ENCODE measurements at places on chromosomes 7 and 10. TPM values are rescaled to one million over a fixed set of nuclear protein-coding genes. Genes with fewer than 3 reads are reported as not detected.

Gene IDI2
- not detected for total RNA-seq

Gene PEX1
- 10.6 TPM for total RNA-seq

Gene FAM237B
- not detected for total RNA-seq

Gene GPR85
- 2.8 TPM for total RNA-seq

Gene SYCE1
- 0.33 TPM for total RNA-seq

Gene SPAM1
- not detected for total RNA-seq

Gene PTER
- 5.3 TPM for total RNA-seq

Gene ODAD2
- total RNA-seq: 0.98 TPM

Gene SLC26A3
- not detected for total RNA-seq

Gene GJD4
- total RNA-seq: not detected

Gene ASB4
- not detected for total RNA-seq

Gene FLNC
- 182 TPM for total RNA-seq

Gene IKZF1
- total RNA-seq: not detected

Gene NAMPT
- total RNA-seq: 253 TPM

Gene CASD1
- 15.7 TPM for total RNA-seq

Gene SLC18A2
- total RNA-seq: not detected
